ENCODE measurements at places on chromosomes 5 and 9.
A peak's percentile ranks its signal among the peaks of the same experiment; 100 is the strongest.

DNA sequence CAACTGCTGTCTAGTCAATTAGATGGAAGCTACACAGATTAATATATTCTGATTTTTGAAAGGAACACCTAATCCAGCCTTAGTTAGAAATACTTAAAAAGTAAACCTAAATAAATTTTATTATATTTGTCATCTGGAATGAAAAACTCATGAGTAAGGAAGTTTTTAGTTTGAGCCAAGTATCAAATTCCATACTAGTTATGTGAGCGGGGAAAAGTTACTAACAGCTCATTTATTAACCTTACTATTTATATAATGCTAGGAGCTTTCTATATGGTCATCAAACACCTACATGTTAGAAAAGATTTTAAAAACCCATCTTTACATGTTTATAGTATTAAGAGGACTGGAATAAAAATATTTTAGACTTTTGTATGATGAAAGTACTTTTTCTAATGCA, 41.6 kb upstream of the POU5F2 start:
- no peak for DNase-seq

DNA sequence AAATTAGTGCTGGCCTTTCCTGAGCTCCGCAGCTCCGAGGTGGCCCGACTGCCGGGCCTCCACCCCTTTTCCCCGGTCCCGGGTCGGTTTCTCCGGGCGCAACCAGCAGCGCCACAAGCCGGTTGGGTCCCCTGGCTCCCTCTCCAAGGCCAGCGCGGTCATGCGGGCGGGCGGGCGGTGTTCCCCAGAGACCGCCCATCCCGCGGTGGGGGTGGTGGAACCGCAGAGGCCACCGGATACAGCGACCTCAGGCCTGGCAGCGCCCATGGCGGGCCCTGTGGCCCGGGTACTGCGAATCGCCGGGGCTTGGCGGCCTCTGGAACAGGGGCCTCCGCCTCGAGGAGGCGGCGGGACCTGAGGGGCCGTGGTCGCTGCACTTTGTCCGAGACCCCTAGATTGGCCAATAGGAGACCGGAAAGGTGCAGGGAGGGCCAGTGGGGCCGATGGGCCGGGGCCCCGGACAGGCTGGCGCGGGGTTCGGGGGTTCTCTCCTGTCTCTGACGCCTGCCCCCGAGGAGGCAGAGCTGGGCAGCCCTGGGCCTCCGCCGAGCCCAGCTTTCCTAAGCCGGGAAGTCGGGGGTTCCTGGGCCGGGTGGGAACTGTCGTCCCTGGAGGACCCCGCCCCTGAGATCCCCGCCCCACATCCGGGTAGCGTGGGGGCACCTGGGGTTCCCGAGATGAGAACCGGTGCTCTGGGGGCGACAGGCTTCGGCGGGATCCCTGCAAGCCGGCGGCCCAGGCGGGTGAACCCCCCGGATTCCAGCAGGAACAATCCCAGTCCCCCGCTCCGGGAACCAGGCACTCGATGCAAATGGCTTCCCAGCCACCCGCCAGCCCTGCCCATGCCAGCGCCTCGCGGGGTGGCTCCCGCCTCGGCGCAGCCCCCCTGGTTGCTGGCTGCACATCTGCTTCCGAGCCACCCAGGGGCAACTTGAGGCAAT, 293.9 kb downstream of the ZSWIM6 start:
- peak; percentile 81 for DNase-seq

DNA sequence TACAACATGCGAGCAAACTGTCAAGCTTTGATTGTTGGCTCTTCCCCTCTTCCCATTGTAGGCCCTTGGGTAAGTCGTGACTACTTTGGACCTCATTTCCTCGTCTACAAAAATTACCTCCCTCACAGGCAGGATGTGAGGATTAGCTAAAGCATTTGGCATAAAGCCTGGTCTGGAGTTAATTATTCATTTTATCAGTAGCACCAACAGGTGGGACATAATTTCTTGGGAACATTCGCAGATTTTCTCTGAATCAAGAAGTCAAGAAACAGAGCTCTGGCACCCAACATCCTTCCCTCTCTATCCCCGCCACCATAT, 39.9 kb upstream of the SEMA6A start:
- no peak for DNase-seq

- no peak for DNase-seq
Observed at GRCh38 chr9:7777771-7778170, 21.8 kb downstream of the DMAC1 start.

DNA sequence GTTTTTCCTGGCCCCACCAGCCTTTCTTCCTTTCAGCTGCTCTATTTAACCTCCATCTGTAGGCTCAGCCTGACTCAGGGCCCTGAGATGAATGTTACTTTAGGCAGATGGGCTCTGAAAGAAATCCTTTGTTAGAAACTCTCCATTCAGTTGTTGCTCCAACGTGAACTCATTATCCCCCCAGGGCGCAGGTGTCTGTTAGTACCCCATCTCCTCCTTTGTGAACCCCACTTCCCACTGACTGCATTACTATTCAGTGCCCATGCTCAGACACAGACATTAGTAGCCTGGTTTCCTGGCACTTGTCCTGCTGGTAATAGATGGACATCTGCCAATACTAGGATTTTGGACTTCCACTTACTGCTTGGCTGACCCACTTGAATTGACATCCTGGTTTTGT, 1271.6 kb downstream of the PTPRD start:
- no peak for DNase-seq

DNA sequence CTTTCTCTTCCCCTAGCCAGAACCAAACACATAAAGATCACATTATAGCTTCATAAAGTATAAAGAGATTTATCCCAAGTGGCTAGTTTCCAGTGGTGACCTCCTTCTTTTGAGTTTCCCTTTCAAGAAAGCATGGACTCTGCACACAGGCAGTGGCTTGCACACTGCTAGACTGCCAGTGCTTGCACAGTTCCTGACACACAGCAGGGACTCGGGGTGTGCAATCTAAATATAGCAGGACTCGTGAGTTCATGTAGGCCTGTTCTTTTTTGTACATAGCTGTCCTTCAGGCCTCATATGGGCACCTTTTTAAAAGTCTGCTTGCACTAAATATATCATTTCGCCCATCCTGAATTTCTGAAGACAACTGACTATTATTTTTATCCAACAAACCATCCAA, 308.6 kb downstream of the FBXL7 start:
- DNase-seq: no peak

DNA sequence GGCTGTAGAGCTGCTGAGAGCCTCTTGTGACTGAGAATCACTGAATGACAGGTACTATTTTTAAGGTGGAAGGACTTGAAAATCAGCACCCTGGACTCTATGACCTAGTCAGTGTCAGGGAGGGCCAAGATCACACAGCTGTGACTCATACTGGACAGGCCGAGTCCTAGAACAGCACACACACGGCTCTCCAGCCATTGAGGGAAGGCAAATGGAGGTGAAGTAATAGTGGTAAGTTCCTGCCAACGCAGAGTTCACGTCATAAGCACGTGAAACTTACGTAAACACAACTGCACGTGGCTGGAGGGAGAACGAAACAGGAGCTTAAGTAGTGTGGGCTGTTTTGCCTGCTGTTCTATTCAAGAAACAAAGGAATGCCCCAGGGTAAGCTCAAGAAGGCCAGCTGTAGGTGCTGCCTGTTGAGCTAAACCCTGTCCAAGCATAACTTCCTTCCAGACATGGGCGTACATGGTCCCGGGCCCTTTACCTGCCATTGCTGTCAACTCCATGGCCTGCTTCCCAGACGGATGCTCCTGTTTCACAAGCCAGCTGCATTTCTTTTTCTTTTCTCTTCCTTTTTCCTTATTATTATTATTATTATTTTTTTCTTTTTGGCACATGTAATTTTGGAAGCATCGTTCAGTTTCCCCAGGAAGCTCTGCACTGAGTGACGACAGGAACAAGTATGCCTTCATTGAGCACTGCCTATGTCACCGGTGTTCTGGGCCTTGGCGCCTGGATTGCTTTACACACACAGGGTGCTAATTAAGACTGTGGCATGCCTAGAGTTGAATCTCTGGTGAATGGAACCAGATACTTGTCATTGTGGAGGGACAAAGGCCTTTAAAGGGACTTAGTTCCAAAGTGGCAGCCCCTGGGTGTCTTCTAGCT, 10.2 kb upstream of the LCP2 start:
- peak; percentile 83 for DNase-seq

DNA sequence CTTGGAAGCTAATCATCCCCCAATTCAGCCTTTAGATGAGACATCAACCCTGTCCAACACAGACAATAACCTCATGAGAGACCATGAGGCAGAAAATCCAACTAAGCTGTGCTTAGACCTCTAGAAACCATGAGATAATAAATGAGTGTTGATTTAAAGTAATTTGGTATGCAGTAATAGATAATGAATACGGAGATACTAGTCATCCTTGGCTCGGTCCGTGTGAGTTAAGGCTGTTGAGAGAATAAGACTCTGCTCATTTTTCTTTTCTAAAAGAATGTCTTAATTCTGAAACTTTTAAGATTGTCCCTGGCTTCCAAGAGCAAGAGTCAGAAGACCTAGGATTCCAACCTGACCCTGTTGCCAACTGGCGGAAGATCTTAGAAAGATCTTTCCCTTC, 6.1 kb downstream of the TNC start:
- DNase-seq: no peak

DNA sequence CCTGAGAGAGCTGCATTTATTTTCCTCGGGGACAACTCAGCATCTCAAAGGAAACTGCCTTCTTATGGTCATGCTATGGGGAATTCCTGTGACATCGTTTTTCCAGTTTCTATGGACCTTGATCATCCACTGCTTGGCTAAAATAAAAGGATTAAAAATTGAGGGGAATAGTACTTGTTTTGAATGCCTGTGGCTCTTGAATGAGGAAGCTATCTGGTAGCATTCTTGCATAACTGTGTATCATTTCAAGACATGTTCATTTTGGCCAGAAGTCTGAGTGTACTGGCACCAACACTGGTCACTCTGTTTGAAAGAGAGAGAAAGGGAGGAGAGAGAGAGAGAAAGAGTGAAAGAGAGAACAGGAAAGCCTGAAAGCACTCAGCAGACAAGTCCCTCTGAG, 116.7 kb downstream of the DOCK2 start:
- peak; percentile 22 for DNase-seq

GRCh38 chr5:58043032-58043945, 416.6 kb downstream of the PLK2 start:
- DNase-seq: no peak

- no peak for DNase-seq
Observed at GRCh38 chr5:79229357-79230174, 6.4 kb upstream of the JMY start.

DNA sequence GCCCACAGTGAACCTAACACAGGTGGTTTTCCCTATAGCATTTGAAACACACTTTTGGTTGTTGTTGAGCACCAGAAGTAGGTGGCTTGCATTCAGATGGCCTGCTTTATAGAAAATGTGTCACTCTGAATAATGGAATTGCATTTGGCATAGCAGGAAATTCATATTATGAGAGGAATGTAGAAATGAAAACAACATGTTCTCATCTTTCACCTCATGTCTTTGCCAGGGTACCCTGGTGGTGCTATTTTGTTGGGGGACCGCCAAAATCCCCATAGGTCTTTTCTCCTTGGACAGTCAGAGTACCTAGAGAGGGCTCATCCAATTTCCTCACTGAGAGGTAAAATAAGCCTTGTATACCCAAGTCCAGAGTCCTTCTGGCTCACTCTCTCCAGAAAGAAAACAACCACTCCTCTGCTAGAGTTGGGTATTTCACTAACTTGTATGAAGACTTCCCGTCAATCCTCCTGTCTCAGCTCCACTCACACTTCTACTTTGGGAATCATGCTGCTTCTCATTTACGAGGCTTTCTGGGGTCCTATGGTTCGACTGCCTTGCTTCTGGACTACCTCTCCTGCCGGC, 67.4 kb downstream of the MRPS27 start:
- DNase-seq: no peak

- no peak for DNase-seq
Observed at GRCh38 chr5:124661317-124662141, 84.9 kb downstream of the ZNF608 start.

DNA sequence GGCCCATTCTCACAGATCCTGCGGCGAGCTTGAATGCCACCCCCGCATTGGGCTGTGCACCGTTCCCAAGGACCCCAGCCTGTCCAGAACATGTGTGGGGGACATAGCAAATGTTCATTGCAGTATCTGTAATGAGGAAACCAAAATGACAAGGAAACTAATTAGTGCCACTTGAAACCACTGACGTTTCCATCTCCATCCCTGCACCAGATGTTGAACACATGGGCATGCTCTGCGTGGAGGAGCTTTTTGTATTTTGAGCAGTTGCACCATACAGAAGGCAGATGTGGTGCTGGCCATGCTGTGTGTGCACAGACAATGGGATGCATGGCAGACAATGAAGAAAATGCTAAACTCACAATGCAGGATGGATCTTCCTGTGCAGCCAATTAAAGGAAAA, 437.7 kb downstream of the SEMA5A start:
- no peak for DNase-seq

DNA sequence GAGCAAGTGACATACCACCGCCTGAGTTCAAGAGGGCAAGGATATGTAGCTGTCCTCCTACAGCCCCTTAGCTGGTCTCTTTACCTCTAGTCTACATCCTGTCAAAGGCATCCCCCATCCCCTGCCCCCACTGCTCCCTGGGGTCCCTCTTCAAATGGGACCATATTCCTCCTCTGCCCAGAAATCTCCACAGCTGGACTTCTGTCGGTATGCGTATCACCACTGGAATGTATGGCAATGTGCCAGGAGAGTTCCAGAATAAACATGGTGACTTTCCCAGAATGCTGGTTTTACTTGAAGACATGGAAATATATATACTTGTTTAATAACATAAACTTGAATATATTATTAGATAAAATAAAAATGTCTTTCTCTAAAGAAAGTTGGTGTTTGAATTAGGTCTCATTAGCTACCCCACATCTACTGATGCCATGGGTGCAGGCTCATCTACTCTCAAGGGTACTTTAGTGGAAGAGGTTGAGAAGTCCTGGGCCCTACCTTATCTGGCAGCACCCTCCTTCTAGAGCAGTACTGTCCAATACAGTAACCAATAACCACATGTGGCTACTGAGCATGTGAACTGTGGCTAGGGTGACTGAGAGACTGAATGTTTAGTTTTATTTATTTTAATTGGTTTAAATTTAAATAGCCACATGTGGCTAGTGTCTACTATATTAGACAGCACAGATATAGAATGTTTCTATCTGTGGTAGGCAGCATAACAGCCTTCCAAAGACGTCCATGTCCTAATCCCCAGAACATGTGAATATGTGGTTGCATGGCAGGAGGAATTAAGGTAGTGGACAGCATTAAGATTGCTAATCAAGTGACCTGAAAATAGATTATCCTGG, 181.7 kb upstream of the SLC30A5 start:
- no peak for DNase-seq

DNA sequence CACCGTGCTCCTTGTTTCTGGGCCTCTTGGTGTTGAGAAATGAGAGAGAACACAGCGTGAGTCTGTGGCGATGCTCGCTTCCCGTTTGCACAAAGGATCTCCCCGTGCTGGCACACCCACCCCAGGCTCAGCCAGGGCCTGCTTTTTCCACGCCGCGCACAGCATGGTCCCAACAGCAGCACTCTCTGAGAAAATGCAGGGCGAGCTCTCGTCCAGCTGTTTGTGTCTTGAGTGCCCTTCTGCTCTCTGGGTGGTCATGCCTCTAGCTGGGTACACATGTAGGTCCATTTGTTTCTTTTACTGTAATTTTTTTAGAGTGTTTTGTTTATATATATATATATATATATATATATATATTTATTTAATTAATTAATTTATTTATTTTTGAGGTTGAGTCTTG, 26.6 kb downstream of the FBXW5 start:
- no peak for DNase-seq
